ENCODE measurements at places on chromosomes 3 and 15.

GRCh38 chr3:37897763-37898162 is 36.1 kb downstream of the CTDSPL start:
- DNase-seq: no peak

DNA sequence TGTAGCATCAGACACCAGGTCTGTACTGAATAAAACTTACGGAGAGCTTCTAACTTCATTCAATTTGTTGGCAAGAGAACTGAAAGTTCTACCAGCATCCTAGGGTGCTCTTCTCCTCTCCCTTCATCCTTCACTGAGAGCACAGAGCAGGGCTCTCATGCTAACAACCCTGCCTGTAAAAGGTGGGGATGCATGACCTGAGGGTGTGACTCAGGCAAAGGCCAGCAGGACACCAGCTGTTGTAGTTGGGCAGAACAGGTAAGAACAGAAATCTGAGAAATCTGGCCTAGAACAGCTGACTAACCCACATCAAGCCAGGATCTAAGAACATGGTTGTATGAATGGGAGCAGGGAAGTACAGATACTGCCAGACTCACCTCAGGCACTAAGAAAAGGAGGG is 64.2 kb downstream of the MYLK start:
- no peak for DNase-seq

GRCh38 chr15:89628301-89628700 is 27.0 kb downstream of the KIF7 start:
- no peak for DNase-seq

DNA sequence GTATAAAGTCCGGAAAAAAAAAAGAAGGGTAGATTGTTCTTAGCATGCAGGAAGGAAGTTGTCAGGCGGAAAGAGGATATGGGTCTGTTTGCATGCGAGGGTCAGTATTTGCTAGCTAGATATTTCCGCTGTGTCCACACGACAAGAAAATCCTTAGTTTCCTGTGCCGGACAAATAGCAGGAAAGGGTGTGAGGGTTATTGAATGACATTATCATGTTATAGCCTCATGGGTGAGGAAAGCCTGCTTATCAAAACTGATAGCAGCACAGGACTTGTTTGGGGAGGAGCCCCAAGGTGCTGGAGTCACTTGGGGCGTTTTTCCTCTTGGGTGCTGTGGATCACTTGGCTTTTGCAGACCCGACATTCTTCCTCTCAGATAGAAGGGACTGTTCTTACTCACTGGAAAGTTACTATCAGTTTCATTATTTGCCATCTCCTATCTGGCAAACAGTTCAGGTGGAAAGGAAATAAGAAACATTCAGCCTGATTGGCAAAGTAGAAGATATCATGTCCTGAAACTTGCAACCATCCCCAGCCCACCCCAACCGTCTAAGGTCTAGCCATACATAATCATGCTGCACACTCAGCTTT is 127.2 kb upstream of the DPH6 start:
- no peak for DNase-seq

DNA sequence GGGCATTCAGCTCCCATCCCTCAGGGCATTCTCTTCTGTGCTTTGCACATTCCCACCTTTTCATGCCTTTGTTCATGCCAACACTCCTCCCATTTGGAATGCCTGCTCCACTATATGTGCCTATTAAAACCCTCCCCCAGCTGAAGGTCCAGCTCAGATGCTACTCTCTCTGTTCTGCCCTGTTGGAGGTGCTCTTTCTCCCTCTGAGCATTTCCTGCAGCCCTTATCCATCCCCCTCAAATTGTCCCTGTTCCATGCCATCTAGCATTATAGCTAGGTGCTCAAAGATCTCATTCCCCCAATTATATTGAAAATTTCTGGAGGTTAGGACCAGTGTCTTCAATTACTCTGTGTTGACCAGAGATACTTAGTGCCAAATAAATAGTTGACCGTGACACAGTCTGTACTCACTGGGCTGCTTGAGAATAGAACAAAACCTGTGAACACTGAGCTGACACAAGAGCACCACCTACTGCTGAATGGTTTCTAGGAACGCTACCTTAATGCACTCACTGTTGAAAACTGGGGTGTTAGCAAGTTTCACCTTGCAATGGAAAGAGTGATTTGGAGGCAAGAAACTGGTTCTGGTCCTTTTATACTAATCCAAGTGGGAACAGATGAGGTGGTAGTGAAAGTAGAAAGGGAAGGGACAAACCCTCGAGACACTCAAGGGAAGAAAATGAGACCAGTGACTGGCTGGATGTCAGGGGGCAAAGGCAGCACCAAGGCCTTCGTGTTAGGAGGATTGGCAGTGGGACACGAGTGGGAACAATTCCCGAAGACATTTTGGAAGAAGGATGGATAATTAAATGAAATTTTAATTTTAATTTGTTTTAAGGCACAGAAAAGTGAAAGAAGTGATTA is 289.8 kb upstream of the ROPN1 start:
- no peak for DNase-seq

DNA sequence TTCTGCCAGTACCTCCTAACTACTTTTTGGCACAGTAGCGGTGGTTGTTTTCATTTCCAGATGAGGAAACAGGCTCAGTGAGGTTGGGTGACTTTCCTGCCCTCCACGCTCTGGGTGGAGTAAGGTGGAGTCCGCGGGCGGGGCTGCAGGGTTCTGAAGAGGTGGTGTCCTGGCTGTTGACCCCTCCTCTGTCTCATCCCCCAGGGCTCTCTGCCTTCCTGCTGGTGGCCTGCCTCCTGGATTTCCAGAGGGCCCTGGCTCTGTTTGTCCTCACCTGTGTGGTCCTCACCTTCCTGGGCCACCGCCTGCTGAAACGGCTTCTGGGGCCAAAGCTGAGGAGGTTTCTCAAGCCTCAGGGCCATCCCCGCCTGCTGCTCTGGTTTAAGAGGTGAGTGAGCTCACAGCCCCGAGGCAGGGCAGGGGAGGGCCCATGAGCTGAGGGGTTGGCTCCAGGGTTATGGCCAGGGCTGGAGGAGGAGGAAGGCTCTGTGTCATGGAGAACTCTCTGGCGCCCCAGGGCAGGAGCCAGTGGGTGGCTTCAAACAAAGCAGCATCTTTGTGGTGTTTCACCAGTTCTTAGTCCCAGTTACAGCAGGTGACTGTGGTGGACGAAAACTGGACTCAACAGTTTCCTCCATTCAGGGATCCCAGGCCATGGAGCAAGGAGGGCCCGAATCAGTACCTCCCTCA is 10.4 kb downstream of the SLC28A1 start:
- no peak for DNase-seq

GRCh38 chr15:59251001-59251845 is 44.6 kb downstream of the LDHAL6B start:
- no peak for DNase-seq

DNA sequence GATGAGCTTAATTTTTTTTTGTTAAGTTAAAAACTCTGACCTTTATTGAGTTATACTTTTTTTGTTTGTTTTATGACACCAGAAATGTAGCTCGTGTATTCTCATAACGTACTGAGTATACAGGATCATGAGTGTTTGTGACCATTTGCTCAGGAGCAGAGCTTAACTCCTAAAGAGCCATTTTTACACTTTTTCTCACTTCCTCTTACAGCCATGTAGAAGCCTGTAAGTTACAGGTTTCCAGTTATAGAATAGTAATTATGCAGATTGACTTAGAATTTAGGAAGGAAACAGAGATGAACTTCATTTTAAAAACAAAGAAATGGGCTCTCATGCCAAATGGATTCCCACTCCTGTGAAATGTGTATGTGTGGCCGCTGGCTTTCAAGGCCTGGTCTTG is 151.7 kb downstream of the MCTP2 start:
- no peak for DNase-seq

All from activated T-cell treated with anti-CD3 and anti-CD28 coated beads for 4 hours (primary cell).